Activated naive CD8-positive, alpha-beta T cell treated with anti-CD3 and anti-CD28 coated beads, Interleukin-2, amount 10 ng/mL, durations not matched to agents 7 days and 5 days (primary cell): ENCODE measurements at places on chromosomes 1 and 21.

- no peak for DNase-seq
Observed at GRCh38 chr1:59113876-59114457, 182.9 kb upstream of the FGGY start.

GRCh38 chr1:206544562-206545257 lies 37.4 kb downstream of the RASSF5 start:
- peak; percentile 85 for DNase-seq

DNA sequence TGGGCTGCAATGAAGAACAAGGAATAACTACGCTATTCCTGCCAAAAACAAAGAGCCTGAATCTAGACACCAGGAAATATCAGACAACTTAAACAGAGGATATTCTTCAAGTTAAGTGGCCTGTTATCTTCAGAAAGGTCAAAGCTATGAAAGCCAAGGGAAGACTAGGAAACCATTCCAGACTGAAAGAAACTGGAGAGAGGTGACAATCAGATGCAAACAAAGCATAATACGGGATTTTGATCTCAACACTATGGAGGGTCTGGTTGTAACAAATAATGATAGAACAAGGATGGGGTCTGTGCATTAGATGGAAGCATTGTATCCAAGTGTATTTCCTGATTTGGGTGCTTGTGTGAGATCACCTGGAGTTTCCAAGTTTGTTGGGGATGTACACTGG lies 2.7 kb downstream of the EPRS1 start:
- no peak for DNase-seq

DNA sequence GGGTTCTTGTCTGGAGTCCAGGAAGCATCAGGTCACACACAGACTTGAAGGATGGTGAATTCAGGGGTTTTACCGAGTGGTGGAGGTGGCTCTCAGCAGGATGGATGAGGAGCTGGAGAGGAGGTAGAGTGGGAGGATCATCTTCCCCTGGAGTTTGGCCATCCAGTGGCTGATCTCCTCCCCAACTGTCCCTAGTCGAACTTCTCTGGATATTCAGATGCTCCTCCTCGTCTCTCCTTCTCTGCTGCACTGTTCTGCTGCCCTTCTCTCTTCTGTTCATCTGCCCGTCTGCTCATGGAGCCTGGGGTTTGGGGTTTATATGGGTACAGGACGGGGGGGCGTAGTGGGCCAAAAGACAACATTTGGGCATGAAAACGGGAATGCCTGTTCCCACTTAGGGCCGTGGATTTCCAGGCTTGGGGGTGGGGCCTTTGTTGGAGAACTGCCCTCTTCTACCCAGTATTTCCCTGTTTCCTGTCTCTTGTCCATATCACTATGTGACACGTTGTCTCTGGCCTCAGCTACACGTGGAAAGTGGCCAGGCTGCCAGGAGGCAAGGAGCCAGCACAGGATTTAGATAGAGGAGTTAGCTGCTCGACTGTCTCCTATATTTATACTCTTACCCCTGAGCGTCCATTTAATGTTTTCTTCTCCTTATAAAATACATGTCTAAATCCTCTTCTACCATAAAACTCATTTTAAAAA lies 76.7 kb downstream of the SIPA1L2 start:
- DNase-seq: no peak

DNA sequence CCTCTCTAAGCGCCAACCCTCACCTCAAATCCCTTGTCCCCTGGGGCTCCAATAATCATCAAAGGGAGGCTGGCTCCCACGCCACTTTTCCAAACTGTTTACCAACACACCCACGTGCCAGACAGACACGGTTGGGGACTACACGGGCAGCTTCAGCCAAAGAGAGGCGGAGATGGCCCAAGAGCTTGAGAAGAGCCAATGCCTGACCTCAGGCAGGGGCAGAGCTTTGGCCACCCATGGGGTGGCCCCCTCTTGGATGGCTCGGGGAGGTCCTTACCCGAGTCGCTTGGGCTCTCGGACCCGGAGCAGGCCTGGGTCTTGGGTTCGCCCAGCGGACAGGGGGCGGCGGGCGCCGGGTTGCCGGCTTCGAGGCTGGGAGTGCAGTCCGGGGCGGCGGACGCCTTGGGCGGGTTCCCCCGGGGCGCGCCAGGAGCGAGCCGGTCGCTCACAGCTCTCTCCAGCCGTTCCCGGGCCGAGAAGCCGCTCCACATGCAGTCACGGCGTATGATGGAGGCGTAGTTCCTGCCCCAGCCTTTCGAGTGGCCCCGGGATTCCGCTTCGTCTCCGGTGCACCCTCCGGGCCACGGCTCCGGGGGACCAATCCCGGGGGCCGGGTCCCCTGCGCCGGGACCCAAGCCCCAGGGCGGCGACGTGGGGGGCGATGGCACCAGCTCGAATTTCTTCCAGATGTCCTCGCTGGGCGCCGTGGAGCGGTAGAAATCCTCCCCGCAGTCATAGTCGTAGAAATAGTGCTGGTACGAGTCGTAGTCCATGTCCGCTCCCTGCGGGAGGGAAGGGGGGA lies 854 bp downstream of the MYCL start:
- DNase-seq: no peak

DNA sequence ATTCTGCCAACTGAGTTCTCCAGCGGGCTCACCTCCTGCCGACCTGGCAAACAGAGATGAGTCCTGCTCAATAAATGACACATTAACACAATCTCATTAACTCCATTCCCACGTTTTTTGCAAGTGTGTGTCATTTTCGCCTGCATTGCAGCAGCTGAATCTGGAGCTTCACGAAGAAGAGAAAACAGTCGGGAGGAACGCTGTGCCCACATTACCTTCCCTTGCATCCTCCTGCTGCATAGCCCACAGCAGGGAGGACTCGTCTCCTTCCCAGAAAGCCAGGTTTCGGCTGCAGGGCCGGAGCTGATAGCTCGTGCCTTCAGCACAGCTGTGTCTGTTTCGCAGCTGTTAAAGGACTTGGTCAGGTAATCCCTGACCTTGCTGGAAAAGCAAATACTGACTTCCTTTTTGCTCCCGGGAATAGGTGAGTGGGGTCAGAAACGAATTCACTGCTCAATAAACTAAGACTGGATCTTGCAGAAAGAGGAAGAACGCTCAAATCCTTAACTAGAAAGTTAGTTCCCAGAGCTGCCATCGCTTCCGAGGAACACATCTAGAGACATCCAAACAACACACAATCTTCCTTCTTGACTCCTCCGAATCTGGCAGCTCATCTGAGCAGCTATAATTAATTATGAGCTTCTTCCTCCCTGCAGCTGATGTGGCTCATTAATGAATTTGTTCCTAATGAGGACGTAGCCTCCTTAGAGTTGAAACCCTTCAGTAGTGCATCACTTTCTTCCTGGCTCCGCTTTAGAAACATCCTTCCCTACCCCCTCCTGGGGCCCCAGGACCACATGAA lies 33.0 kb downstream of the KANK4 start:
- DNase-seq: no peak
